Caudate nucleus (tissue), 63 donors: ENCODE measurements at places on chromosomes 12 and 14.

GRCh38 chr14:59305836-59306555 is 117.5 kb downstream of the DAAM1 start:
- no peak for DNase-seq

DNA sequence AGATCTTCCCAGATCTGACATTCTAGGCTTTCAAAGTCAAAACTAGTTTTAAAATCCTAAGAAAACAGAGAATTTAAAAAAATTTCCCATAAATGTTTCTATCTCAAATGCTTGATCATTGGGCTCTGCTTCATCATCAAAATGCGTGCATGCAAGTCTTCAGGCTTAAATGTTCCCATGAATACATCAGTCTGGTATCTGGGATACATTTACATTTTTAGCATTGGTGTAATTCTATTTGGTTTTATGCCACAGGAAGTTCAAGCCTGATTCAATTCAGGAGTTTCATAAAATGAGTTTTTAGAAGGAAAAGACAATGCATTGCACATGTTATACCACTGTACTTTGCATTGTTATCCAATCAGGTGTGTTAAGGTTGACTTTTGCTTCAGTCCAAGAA is 336.4 kb downstream of the PCNX1 start:
- no peak for DNase-seq

DNA sequence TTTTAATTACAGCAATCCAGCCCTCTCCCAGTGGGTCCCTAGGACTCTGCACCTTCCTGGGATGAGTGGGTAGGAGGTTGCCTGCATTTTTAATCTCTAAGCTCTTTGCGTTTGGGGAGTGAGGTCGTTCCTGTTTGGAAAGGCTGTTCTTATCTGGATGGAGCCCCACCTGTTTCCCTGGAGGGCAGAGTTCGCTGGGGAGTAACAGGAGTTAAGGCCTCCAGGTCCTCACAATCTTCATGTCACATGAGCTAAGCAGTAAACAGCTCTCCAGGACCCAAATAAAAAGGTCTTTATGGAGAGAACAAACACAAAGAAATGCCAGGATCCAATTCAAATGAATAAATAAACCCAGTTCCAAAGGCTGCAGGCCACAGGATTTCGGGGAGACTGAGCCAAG is 56.0 kb upstream of the RFLNA start:
- no peak for DNase-seq

GRCh38 chr14:100402631-100403030 is 79.5 kb downstream of the SLC25A47 start:
- peak; percentile 37 for DNase-seq

DNA sequence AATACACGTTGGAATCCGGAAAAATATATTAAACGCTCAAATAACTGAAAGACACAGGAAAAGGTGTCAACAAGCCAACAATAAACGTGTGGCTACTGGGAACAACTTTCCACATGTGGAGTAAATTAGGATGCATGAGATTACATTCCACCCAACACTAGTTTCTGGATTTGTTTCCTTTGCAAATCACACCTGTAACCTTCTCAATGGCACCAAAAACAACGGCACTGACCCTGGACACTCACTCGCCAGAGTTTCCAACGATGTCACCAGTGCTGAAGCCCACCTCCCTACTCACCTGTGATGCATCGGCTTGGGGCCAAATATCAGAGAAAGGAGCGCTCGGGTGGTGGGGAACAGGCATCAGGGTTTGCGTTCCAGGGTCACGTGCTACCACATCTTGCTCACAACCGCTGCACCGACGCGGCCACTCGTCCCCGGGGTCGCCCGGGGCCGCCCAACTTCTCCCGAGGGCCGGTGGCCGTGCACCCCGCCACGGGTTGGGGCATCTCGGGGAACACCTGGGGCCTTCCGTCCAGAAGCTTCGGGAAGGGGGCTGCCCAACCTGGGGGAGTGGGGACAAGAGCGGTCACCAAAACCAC is 629 bp downstream of the PRDM4 start:
- no peak for DNase-seq

DNA sequence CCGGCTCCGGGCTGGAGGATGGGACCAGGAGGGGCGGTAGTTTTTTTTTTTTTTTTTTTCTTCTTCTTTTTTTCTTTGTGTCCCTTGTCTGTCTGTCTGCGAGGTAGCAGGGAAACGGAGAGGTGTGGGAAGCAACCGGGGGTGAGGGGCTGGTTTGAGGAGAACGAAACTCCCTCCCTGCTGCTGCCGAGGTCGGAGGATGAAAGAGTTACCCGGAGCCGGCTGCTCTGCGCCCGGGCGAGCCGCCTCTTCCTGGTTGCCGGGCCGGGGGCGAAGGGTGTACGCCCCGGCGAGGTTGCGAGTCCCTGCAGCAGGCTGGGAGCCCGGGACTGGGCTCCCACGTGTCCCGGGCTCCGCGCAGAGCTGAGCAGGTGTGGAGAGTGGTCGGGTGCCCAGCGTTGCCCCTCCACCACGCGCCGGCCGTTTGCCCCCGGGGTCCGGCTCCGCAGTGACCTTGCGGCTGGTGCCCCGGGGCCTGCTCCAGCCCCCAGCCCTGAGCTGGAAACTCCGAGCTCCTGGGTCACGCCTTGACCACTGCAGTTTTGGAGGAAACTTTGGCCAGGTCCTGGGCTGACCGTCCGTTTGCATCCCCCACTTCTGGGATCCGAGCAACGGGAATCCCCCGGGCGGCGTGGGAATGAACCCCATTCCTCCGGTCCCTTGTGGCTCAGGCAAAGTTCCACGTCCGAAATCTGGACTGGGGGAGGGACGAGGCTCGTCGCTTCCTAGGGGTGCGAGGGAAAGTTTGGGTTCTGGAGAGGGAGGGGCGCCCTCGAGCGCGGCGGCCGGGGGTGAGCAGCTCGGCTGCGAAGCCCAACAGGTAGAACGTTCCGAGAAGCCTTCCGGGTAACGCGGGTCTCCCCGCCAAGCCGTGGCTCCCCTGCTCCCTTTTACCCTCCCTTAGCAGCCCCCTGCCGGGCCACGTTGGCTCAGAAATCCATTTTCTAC is 1.3 kb downstream of the CHST11 start:
- DNase-seq: peak; percentile 32
